Activated CD8-positive, alpha-beta T cell treated with anti-CD3 and anti-CD28 coated beads for 36 hours (primary cell): ENCODE measurements at places on chromosomes 1 and 21. TPM values are rescaled to one million over a fixed set of nuclear protein-coding genes. Genes with fewer than 3 reads are reported as not detected.

- DNase-seq, result no peak
These were observed 5.7 kb upstream of the TENT5B start for GRCh38 chr1:27018316-27018715.

GRCh38 chr1:108831225-108831624 is 25.7 kb downstream of the AKNAD1 start:
- no peak for DNase-seq

DNA sequence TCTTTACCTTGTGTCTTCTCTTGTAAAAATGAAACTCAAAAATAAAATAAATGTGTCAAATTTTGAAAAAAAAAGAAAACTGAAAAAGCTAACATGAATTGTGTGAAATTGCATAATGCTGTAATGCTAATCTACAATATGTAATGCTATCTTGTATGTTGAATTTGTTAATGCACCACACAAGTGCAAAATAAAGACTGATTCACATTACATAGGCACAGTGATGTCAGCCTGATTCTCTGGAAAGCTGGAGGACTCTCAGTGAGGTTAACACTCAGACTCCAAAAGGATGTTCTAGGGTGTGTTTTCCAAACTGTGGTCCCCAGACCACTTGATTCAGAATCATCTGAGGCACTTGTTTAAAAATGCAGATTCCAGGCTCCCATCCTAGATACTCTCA is 25.6 kb downstream of the SYT11 start:
- no peak for DNase-seq

Gene ATP5PB
- 342 TPM for total RNA-seq

Gene PPP1R8
- total RNA-seq, result 54.4 TPM

- DNase-seq, result no peak
These were observed 209.2 kb downstream of the SDCCAG8 start for GRCh38 chr1:243465081-243465480.

- DNase-seq, result no peak
These were observed 341.3 kb downstream of the USP25 start for GRCh38 chr21:16071092-16071491.

GRCh38 chr1:186531561-186532165 is 70.7 kb upstream of the PDC start:
- DNase-seq, result no peak

Gene ACTN2
- total RNA-seq, result 0.11 TPM

Gene CDCA8
- total RNA-seq, result 56.0 TPM

Gene SLC27A3
- total RNA-seq, result 10.0 TPM

Gene CBS
- total RNA-seq, result 91.9 TPM

Gene HSD3B1
- total RNA-seq, result not detected

DNA sequence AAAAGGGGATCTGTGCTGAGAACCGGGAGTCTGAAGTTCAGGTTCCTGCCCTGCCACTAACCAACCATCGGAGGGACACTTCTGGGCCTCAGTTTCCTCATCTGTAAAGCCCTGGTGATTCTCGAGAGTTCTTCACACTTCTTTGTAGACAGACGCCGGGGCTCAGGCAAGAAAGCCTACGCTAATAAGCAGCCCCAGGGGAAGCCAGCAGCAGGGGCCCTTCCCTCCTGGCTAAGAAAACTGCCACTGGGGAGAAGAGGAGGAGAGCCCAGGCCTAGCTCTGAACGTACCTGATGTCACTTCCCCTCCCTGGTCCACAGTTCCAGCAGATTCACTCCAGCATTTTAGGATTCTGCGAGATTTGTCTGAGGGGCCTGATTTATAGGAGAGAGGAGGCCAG is 76.0 kb downstream of the CAMK2N1 start:
- no peak for DNase-seq

- DNase-seq, result no peak
These were observed 160.9 kb downstream of the HLX start for GRCh38 chr1:221040101-221040500.

Gene EVA1C
- 13.7 TPM for total RNA-seq

GRCh38 chr21:35861661-35862060 is 198.7 kb downstream of the SETD4 start:
- no peak for DNase-seq

DNA sequence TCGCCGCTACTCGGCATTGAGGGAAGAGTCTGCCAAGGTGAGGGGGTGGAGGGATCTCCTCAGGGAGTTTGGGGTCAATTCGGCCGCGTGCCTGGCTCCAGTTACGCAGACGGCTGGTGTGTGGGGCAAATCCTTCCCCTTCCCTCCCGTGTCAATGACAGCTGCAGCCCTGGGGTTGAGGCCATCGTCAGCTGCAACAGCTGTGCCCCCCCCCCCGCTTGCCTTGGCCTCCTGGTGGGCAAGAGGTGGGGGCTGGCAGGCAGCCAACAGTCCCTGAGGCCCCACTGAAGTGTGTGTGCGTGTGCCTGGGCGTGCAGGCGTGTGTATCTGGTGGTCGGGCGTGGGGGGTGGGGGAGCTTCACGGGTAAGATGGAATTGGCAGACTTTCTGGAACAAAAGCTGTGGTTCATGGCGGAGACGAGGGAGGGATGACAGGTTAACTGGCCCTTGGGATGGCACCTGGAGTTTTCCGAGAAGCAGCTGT is 25.6 kb downstream of the PPFIA4 start:
- DNase-seq, result no peak

Gene TUFT1
- total RNA-seq, result 1.0 TPM

DNA sequence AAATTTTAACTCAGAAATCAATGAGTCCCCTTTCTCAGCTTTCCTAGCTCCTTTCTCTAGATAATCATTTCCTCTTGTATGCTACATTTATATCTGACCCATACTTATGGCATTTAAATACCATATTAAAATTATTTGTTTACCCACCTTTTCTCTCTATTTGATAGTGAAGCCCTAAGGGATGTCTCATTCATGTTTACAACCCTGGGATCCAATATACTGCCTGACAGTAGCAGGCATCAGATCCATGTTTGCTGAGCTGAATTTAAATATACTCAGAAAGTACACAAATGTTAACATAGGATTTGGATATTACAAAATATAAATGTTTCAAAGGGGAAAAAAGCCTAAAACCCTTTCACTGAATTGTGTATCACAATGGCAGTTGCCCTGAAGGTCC is 26.5 kb downstream of the SCMH1 start:
- no peak for DNase-seq

DNA sequence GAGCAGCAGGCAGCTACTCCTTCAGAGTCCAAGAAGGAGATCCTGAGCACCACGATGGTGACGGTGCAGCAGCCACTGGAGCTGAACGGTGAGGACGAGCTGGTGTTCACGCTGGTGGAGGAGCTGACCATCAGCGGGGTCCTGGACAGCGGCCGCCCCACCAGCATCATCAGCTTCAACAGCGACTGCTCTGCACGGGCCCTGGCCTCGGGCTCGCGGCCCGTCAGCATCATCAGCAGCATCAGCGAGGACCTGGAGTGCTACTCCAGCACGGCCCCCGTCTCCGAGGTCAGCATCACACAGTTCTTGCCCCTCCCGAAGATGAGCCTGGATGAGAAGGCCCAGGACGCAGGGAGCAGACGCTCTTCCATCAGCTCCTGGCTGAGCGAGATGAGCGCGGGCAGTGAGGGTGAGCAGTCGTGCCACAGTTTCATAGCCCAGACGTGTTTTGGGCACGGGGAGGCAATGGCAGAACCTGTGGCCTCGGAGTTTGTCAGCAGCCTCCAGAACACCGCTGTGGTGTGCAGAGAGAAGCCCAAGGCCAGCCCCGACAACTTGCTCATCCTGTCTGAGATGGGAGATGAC is 531.8 kb downstream of the KIF26B start:
- DNase-seq, result no peak

DNA sequence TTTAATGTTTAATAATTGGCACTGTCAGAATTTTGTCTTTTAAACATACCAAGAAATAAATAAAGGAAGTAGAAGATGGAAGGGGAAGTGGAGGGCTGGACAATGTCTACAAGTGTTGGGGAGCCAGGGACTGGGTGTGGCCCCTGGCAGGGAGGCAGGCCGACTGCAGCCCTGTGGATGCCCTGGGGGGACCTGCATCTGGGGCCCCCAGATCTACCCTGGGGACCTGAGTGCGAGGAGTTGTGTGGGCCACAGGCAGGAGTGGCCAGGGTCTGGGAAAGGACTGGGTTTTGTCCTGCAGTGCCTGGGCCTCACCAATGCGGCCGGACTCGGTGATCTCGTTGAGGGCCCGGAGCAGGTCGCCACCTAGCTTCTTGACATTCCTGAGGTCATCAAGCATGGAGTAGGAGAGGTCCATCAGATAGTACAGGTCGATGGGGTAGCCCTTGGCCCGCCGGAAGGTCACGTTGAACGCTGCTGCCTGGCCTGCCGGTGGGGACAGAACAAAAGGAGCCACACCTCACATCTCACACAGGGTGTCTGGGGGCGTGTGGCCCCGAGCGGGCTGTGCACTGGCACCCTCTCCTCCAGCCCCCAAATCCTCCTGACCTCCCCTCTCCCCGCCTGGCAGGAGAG is 17.5 kb downstream of the ITGB2 start:
- no peak for DNase-seq

- no peak for DNase-seq
These were observed 5.9 kb downstream of the TBX15 start for GRCh38 chr1:118982266-118982665.

Gene C1orf35
- total RNA-seq, result 22.2 TPM

GRCh38 chr1:172951730-172952365 is 98.9 kb downstream of the TNFSF18 start:
- DNase-seq, result no peak

Gene LCE6A
- total RNA-seq, result not detected

GRCh38 chr1:66371233-66372005 is 162.5 kb upstream of the SGIP1 start:
- DNase-seq, result peak; percentile 60

GRCh38 chr1:221699577-221699976 is 42.3 kb downstream of the DUSP10 start:
- no peak for DNase-seq

DNA sequence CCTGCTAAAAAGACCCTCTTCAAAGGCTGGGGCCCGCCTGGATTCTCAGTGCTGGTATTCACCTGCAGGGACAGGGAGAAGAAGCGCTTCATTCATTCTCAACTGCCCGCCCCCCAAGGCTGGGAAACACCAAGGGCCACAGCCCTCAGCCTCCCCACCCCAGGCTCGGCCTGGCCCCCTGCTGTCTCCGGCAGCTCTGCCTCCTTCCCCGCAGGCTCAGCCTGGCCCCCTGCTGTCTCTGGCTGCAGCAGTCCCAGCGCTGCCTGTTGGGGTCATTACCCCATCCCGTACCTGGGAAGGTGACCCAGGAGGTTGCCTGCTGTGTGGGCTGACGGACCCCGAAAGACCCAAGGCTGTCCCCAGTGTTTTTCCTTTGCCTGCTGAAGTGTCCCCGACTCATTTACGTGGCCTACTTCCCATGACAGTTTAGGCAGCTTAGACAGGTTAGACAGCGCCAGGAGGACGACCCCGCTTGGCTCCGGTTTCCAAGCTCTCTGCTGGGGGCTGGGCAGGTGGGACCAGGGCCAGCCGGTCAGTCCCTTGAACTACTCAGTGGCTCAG is 22.9 kb upstream of the CLSTN1 start:
- no peak for DNase-seq

DNA sequence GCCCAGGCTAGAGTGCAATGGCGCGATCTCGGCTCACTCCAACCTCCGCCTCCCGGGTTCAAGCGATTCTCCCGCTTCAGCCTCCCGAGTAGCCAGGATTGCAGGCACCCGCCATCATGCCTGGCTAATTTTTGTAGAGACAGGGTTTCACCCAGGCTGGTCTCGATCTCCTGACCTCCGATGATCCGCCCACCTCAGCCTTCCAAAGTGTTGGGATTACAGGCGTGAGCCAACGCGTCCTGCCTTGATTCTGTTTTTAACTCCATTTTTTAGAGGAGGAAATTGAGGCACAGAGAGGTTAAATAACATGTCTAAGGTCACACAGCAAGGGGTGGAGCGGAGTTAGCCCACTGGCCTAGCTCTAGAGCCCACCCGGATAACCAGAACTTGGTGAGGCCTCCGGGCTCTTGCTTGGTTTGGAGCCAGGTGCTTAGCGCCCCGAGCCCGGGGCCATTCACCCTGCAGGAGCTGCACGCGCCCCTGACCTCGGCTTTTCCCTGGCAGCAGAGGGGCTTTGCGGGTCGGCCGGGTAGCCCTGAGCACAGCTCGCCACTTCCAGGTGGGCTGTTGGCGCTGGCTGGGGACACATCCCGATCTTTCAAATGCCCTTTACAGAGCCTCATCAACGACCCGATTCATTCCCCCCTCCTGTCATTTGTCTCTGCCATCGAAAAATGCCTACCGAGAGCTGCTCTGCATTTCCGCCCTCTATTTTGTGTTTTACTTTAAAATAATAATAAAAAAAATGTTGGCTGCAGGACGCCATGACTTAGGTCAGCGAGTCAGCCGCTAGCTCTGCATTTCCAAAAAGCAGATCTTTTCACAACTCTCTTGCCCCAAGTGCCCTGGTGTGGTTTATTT is 11.2 kb downstream of the SIM2 start:
- DNase-seq, result no peak

DNA sequence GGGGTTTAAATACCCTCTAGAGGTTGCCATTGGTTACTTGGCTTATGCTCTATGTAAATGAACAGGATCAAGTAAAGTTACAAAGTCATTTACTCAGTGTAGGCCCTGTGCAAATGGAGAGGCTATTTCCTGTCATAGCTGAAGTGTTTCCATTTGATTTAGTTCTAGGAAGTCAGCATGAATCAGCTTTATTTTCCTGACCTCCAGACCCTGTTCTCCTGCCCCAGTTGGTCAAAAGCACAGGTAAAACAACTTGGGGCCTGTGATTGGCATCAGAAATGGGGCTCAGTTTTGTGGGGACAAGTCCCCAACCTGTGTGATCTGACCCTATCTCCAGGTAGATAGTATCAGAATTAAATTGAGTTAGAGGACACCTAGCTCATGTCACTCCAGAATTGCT is 239.9 kb downstream of the HHAT start:
- no peak for DNase-seq

Gene OPRD1
- 0.02 TPM for total RNA-seq

GRCh38 chr1:183315991-183316758 is 102.0 kb downstream of the NMNAT2 start:
- DNase-seq, result no peak

DNA sequence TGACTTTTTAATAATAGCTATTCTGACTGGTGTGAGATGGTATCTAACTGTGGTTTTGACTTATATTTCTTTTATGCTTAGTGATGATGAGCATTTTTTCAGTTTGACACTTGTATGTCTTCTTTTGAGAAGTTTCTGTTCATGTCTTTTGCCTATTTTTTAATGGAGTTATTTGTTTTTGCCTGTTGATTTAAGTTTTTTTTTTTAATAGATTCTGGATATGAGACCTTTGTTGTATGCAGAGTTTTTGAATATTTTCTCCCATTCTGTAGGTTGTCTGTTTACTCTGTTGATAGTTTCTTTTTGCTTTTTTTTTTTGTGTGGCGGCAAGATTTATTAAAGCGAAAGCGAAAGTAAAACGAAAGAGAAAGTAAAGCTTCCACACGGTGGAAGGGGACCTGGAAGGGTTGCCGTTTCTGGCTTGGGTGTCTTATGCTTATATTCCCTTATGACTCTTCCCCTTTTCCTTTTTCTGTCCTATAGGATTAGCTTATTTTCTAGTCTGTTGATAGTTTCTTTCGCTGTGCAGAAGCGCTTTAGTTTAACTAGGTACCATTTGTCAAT is 67.6 kb downstream of the TBX19 start:
- no peak for DNase-seq
